ENCODE measurements at places on chromosomes 3 and 15.

- DNase-seq: no peak
These were observed 31.5 kb downstream of the ZFAND6 start for GRCh38 chr15:80090879-80091503.

GRCh38 chr3:190671658-190672057, 157.8 kb downstream of the IL1RAP start:
- DNase-seq: no peak

DNA sequence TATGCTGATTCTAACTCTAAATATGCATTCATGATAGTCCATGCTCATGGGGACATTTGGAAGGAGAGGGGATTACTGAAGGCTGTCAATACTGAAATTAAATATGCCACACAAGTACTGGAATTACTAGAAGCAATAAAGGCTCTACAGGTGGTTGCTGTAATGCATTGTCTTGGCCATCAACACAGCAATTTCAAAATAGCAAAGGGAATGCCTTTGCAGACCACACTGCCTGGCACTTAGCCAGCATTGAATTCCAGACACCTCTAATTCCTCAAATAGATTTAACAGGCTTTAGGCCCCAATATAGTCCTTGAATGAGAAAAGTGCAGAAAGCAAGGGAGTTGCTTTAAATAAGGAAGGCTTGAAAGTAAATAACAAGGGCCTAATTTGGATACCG, 115.8 kb upstream of the PLCL2 start:
- DNase-seq: no peak

DNA sequence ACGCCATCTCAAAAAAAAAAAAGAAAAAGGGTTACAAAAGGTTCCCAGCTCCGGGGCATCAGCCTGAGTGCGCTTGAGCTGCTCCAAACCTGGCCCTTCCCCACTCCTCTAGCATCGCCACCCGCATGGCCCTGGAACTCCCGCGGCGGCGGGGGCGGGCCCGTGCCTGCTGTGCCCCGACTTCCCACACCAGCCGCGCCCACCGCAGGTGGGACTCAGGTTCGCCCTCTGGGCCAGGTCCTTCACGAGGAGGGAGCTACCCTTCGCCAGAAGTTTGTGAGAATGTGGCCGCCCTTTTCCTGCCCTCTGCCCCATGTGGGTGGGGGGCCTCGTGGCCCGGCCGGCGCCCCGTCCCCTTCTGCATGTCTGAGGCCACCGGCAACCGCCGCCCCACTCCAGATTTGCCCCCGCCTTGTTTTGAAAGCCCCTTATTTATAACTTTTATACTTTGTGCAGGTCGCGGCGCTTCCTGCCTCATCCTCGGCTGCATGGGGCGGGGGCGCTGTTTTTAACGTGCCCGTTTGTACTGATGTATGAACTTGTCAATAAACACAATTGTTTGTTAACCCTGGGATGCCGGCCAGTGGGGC, 507 bp upstream of the JMJD7 start:
- DNase-seq: no peak

DNA sequence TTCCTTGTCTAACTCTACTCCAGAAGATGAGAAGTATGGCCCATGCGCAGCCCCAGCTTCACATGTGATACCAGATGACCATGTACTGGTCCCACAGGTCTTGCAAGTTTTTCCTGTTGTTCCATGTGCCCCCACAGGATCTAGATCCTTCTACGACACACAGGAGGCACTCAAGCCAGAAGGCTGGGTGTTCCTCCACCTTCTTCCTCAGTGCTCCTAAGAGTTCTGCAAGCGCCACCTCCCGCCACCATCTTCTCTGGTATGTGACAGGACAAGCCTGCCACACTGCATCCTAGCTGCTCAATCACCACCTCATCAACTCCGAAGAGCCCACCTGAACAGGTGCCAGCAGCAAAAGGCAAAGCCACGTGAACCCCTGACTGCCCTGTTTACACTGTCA, 43.1 kb downstream of the XXYLT1 start:
- DNase-seq: no peak

All from stimulated activated effector memory CD8-positive, alpha-beta T cell treated with anti-CD3 and anti-CD28 coated beads, Interleukin-12 subunit alpha, Interleukin-12 subunit beta, amount 100 ng/mL, for 72 hours (primary cell).